ENCODE measurements at places on chromosomes 2 and 18.

- DNase-seq = no peak
Observed at GRCh38 chr2:231535961-231536360, 5.7 kb upstream of the NMUR1 start.

- no peak for DNase-seq
Observed at GRCh38 chr18:74459889-74460288, 2.8 kb upstream of the DIPK1C start.

GRCh38 chr2:157327200-157327599, 1.6 kb upstream of the ERMN start:
- no peak for DNase-seq

DNA sequence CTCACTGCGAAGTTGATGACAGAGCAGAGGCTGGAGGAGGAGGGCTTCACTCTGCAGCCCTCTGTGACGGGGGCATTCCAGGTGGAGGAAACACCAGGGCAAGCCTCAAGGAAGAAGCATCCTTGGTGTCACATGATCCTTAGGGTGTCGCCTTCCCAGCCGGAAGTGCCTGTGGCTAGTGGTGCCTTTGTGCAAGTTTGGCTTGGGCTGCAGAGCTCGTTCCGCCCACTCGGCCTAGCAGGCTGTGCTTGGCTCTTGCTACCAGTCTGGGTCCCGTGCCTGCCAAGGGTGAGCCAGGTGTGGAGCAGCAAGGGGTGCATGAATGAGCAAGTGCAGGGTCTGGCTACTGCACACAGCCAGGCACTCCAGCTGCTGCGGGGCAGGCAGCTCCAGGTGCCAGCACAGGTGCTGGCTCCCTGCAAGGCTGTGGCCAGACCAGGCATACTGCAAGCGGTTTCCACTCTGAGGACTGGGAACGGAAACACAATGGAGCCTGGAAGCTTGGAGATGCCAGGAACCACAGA, 325.3 kb upstream of the SMIM21 start:
- no peak for DNase-seq

GRCh38 chr18:58898010-58898799, 33.5 kb downstream of the ZNF532 start:
- DNase-seq = no peak

GRCh38 chr2:187644981-187645380, 90.7 kb upstream of the TFPI start:
- DNase-seq = no peak

GRCh38 chr2:205483095-205483494, 199.2 kb upstream of the NRP2 start:
- no peak for DNase-seq

DNA sequence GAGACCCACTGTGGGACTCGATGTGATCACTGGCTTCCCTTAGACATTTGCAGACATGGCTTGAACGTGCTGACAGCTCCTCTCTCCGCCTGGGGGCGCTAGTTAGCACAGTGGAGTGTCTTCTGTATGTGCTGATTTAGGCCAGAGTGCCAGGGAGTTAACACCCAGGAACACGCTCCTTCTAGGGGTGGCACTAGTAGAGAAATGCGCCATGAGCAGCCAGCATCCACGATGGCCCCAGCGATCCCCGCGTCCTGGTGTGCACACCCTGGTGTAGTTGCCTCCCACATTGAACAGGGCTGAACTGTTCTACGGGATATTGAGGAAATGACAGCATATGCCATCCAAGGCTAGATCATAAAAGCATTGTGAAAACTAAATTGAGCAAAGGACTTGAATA, 11.4 kb upstream of the NMUR1 start:
- DNase-seq = no peak

Data from SW480 (cell line).